ENCODE measurements at places on chromosomes 12 and 14.

DNA sequence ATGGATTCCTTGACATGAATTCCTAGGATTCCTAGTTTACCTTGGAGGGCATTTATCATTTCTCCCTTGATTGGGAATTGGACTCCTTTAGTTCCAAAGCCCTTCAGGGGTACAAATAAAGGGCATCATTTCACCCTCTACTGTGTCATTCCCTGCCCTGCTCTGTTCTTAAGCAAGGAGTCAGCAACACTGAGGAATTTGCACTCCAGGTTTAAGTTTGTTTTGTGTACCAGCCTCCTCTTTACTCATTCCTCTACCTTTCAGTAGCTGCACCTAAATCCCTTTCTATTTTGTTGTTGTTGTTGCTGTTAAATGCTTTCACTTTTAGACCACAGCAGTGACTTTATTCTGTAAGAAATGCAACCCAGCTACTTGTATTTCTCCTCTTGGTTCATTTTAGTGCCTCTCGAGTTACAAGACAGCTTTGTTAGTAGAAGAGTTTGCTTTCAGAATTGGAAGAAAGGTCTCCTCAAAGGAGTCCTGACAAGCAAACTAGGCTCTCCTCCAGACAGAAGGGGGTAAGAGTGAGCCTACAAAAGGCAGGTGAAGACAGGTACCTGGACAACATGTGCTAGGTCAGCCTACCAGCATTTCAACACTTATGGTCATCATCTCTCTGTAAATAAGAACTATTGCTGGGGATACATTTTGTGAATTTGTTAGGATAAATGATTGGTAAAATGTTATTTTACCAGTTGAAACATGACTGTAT lies 90.0 kb downstream of the RMST start:
- no peak for DNase-seq

DNA sequence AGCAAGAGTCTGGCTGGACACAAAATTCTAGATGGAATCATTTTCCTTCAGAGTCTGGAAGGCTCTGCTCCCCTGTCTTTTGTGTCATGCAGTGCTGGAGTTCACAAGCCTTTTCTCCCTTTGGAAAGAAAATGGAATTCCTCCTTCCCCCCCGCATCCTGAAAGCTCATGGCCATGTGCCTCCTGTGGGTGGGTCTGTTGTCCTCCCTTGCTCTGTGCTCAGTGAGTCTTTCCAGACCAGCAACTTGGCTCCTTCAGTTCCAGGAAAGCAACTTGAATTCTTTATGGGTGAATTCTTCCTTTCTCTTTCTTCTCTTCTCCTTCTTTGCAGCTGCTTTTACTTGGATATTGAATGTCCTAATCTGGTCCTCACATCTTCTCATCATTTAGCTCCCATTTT lies 70.2 kb downstream of the TUNAR start:
- DNase-seq, result no peak

DNA sequence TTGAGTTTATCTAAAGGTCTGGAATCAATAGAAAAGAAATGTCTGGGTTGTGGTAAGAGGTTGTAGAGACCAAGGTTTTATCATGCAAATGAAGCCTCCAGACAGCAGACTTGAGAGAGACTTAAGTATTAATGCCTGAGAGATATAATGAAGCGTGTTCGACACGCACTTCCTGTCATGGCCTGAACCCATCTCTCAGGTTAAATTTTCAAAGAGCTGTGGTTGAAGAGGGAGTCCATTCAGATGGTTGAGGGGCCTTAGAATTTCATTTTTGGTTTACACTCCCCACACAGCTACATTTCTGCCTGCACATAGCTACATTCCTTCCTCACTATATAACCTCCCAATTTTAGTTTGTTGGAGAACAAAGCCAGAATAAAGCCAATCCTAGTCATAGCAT lies 10.1 kb upstream of the CLEC12A start:
- no peak for DNase-seq

GRCh38 chr12:101967506-101967905 lies 90.1 kb downstream of the DRAM1 start:
- no peak for DNase-seq

DNA sequence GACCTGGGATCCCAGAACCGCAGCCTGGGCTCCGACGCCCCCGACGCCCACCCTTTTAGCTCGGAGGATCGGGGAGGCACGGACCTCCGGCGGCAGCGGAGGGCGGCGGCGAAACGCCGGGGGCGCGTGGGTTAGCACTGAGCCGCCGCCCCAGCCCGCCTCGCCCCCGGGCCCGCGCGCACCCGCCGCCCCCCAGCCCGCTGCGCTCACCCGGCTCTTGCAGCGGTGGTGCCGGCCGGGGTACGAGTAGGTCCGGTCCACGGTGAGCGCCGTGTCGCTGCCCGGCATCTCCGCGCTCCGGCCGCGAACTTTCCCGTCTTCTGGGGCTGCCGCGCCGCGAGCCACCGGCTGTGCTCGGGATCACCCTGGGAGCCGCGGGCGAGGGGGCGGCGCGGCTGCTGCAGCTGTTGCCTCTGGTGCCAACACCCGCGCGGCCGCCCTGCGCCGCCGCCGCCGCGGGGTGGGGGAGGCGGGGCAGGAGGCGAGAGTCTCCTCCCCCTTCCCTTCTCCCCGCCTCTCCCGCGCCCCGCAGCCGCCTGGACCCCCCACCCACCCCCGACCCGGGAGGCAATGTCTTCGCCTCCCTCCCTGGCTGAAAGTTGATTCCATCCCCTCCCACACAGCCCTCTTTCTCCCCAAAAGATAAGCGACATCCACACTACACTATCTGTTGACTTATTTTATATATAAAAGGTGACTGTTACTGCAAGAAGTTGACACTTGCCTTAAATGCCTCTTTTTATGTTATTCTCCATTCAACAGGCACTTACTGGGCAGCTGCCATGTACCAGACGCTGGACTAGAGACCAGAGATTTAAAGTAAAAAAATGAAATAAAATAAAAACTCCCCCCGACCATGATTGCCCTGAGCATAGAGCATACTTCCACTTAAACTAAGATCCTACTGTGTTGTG lies at the start of gene TMCC3:
TMCC3 (minus strand) TSS at position 415 of the 914 bp plus-strand sequence; CDS start at position 288, 127 bp downstream.
- no peak for DNase-seq

DNA sequence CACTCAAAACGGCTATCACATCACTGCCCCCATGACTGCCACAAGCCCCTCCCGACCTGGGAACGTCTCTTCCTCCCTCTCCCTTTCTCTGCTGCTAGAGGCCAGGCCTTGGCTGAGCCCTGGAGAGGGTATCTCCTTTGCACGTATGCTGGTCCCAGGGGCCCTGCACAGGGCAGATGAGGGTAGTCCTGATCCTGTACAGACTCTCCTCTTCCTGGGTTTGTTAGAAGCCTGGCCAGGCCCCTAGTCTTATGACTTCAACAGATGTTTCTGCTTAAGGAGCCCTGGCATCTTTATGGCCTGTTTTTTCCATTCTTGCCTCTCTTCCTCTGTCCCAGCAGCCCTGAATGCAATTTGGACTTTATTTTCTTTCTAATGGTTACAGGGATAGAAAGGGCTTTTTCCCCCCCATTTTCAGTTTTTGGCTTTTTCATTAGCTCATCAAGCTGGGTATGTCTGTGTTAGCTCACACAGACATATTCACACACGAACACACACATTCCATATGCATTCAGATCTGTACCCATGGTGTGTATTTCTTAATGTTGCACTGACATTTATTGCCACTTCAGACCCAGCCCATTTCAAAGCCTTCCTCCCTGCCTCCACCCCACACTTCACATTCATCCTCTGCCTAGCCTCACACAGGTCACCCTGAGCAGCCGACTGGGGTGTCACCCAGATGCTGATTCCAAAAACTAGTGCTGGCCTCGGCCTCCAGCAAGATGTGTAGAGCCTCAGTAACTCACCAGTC lies 203.2 kb downstream of the ZFP36L1 start:
- no peak for DNase-seq

- DNase-seq, result no peak
These were observed 63.2 kb upstream of the GALNT9 start for GRCh38 chr12:132392389-132393244.

GRCh38 chr12:118033323-118033722 lies 16.8 kb downstream of the RFC5 start:
- no peak for DNase-seq

DNA sequence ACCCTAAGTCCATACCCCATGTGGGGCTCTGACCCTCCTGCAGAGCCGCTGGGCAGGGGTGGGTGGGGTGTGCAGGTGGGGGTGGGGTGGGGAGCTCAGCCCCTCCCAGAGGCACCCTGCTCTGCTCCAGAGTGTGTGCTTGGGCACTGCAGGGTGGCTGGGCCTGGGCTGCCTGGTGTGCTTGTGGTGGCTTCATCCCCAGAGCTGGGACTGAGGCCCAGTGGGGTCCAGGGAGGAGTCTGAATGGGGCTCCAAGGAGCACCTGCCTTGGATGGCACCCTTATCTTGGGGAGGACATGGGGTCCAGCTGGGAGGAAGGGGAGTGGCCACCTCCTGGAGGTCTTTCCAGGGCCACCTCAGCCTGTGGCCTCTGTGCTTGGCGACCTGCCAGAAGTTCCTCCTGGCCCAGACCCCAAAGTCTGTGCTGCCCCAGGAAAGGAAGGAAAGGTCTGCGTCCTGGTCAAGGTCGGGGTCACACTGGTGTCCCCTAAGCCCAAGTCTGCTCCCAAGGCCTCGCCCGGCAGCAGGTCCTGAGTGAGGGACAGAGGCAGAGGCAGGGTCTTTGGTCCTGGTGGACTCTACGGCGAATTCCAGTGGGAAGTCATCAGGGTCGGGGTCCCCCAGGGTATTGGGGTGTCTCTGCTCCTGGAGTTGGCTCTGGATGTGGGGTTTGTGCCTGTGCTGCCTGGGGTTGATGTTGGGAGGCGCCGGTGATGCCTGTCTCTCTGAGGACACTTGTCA lies 373.4 kb downstream of the TMEM121 start:
- DNase-seq, result no peak

DNA sequence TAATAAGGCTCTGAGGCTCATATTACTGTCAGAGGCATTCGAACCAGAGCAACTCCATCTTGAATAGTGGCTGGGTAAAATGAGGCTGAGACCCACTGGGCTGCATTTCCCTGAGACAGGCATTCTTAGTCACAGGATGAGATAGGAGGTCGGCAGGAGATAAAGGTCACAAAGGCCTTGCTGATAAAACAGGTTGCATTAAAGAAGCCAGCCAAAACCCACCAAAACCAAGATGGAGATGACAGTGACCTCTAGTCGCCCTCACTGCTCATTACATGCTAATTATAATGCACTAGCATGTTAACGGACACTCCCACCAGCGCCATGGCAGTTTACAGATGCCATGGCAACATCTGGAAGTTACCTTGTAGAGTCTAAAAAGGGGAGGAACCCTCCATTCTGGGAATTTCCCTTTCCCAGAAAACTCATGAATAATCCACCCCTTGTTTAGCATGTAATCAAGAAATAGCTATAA lies 18.1 kb upstream of the PRICKLE1 start:
- DNase-seq, result no peak

DNA sequence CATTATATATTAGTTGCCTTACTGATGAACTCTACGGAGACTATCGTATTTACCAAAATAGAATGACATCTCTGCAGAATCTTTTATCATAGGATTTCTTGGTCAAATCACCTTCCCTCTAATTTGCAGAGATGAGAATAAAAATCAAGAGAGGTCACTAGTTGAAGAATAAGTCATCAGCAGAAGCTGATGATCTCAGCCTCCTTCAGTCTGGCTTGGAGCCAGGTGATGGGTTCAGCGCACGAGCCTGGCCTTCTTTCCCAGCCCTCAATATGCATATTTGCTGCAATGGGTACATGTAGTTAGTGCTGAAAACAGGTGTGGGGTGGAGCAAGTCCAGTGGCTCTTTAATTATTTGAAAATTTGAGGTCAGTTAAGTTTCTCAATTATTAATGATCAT lies 19.2 kb upstream of the EMP1 start:
- DNase-seq, result no peak

DNA sequence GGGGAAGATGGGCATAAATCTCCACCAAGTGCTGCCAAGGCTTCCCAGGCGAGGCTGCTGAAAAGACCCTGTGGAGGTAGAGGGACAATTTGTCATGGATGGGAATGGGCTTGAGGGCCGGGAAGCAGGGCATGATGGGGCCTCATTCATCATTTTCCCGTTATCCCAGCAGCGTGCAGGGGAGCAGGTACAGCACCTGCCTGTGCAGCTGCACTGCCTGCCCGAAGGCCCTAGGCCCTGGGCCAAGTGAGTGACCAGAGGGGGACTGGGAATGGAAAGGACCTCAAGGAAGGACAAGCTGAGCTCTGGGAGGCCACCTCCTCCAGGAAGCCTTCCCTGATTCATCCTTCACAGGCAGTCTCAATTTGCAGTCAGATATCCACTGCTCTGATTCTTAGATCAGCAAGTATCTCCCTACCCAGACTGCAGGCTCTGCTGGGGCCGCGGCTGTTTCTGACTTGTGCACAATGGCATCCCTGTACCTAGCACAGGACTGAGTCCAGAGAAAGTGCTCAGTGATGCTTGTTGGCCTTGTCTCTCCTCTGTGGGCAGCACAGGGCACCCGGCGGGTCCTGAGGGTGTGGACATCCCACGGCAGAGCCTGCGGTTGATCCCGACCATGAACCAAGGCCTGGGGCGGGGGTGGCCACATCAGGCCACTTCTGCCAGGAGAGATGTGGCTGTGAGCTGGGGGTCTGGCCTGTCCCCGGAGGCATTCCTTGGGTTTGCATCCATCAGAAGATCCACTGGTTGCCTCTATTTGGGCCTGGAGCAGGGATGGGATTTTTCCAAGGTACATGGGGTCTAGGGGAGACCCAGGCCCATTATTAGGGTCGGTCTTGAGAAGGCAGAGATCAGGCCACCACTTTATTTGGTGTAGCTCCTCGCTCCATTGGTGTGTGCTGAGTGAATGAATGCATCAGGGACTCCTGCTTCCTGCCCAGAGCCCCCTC lies 167.3 kb upstream of the RTL1 start:
- DNase-seq, result no peak

- no peak for DNase-seq
These were observed 45.9 kb upstream of the CAND1 start for GRCh38 chr12:67223225-67223624.

DNA sequence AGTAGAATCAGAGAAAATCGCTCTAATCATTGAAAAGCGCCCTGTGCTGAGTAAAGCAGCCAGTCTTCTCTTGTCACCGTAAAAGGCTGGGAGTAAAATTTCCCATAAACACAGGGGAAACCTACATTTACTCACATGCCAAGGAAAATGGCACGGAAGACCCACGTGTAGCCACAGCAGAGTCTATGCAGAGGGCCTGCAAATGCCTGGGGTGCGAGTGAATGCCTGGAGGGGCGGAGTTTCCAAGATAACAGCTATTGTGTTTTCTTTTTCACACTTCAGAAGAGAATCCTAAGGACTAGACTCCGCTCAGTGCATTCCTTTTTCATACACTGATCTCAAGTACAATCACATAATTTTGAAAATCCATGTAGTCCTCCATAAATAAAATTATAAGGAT lies 159.9 kb upstream of the FOXN3 start:
- no peak for DNase-seq

- no peak for DNase-seq
These were observed 85.7 kb upstream of the GPR68 start for GRCh38 chr14:91330096-91330696.

GRCh38 chr14:105887692-105888091 lies 361.3 kb downstream of the TMEM121 start:
- DNase-seq, result no peak

GRCh38 chr12:608921-609320 lies 54.3 kb downstream of the NINJ2 start:
- DNase-seq, result no peak

Data from activated T-helper 1 cell treated with anti-CD3 and anti-CD28 coated beads, Interleukin-2, amount 50 U/mL, for 16 hours (primary cell).